AG08395 (cell line): ENCODE measurements at places on chromosomes 4 and X.

DNA sequence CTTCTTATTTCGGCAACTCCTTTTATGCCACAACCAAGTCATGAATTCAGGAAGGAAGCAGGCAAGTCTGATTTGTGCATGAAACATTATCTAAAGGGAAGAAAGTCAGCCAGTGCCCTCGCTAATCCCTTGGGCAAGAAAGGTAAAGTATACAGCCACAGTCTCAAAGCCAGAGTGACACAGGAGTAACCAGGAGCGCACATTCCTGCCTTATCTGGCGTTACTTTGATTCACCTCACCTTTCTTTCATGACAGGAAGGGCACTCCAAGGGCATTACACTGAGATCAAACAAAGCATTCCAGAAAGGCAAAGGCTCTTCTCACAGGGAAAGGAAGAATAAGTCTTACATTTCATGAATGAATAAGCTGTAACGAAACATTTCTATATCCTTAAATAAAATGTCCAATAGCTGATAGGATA lies 38.8 kb downstream of the FAT1 start:
- DNase-seq, result no peak

DNA sequence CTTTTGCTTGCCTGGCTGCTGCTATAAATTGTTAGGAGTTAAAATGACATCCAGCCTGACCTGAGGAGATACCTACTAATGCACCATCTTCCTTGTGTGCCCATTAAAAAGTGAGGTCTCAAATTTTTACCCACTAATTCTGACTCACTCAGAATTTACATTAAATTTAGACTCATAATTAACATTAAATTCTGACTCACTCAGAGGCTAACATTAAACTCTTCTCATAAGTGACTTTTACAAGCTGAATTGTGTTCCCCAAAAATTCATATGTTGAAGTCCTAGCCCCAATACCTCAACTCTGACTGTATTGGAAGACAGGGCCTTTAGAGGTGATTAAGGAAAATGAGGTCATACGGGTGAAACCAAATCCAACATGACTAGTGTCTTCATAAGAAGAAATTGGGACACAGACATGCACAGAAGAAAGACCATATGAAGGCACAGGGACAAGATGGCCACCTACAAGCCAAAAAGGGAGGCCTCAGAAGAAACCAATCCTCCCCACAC lies 11.8 kb downstream of the CASP6 start:
- no peak for DNase-seq

GRCh38 chr4:184358521-184359232 lies 115.7 kb downstream of the IRF2 start:
- DNase-seq, result no peak

DNA sequence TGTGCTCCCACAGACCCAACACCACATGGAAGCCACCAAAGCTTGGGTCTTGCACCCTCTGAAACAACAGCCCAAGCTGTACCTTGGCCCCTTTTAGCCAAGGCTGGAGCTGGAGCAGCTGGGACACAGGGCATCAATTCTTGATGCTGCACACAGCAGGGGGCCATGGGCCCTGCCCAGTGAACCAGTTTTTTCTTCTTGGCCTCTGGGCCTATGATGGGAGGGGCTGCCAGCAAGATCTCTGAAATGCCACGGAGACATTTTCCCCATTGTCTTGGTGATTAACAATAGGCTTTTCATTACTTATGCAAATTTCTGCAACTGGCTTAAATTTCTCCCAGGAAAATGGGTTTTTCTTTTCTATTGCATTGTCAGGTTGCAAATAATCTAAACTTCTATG lies 49.0 kb downstream of the SPANXA2 start:
- DNase-seq, result no peak

GRCh38 chr4:153220682-153221395 lies 16.6 kb downstream of the TRIM2 start:
- no peak for DNase-seq

- peak; percentile 63 for DNase-seq
These were observed 541.4 kb upstream of the BOD1L1 start for GRCh38 chr4:14168919-14169318.

- DNase-seq, result no peak
These were observed 130.0 kb downstream of the ZAR1 start for GRCh38 chr4:48620093-48620492.
